ENCODE measurements at places on chromosomes 6 and 20.

DNA sequence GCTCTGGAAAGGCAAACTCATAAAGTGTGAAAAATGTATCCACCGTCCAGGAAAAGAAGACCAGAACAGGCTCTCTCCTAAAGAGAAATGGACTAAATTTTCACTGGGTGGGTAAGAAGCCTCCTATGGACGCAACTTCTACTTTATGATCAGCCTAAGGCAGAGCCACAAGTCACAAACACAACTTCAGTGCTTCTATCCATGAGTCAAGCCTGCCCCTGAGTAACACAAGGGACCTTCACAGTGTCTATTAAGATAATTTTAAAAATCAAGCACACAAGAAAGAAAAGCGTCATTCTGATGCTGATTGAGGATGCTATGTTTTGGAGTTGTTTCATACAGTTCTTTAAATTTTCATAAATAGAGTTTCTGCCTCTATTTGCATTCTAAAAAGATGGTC is 601.7 kb upstream of the ARID1B start:
- DNase-seq = no peak

DNA sequence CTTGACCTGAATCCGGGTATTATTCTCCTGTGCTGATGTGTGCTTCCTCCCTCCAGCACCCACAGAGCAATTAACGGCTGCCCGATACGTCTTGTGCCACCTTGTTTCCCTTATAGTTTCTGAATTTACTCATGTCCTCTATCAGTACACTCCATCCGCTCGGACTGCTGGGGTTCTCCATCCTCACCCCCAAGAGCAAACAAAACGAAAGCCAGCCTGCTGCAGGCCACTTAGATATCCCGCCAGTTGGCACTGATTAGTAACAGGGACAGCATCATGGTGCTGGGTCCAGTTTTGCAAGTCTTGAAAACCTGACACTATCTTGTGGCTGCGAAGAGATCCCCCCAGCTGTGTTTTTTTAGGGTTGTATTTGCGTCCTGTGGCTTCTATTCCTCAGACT is 71.8 kb downstream of the SSR1 start:
- no peak for DNase-seq

DNA sequence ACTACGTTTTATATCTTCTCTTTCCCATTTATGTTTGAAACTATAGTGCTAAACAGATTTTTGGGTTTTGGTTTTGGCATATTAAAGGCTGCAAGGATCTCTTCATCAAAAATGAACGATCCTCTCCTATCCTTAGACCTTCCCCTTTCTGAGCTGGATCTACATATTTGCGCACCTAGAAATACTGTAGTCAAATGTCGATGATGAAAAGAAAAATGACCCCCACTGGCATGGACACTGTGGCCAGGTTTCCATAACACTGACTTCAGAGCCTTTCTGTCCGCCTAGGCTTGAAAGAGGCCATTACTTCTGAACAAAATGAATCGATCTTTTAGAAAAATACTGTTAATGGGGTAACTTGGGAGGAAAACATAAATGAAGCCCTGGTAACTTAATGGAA is 5.8 kb downstream of the FLRT3 start:
- DNase-seq = no peak

GRCh38 chr20:31922181-31922580 is 29.7 kb downstream of the PDRG1 start:
- no peak for DNase-seq

- DNase-seq = no peak
Measured at GRCh38 chr20:18414140-18414539, 52.7 kb downstream of the DZANK1 start.

DNA sequence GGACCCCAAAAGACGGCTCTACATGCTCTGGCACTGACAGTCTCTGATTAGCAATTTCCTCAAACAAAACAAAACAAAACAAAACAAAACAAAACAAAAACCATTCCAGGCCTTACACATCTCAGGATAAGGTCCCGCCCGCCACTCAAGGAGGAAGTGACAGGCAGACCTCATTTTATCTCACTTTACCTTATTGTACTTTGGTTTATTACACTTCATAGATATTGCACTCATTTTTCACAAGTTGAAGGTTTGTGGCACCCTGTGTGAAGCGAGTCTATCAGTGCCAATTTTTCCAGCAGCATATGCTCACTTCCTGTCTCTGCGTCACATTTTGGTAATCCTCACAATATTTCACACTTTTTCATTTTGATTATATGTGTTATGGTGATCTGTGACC is 15.2 kb downstream of the ZBP1 start:
- no peak for DNase-seq

DNA sequence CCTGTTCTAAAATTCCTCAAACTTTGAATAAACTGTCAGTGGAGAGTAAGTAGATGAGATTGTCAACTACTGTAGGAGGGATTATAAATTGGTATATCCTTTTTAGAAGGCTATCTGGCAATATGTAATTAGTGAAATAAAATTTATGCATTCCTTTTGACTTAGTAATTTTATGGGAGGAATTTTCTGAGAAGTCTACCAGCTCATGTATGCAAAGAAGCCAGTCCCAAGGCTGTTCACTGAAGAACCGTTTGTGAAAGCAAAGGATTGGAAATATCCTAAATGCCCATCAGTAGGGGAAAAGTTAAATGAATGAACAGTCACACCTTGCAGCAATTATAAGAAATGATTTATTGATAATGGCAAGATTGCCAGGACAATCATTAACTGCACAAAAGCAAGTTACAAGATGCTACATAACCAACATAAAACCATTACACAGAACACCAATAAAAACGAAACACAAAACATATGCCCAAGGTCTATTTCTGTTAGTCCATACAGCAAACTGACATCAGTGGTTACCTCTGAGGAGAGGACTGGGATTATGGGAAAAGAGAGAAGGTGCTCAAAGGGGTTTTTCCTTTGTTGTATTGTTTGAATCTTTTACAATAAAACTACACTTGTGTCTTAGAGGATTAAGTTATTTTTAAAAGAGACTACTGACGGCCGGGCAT is 4.6 kb upstream of the DSTN start:
- no peak for DNase-seq

- no peak for DNase-seq
Measured at GRCh38 chr6:32123681-32124080, 4.4 kb downstream of the ATF6B start.

DNA sequence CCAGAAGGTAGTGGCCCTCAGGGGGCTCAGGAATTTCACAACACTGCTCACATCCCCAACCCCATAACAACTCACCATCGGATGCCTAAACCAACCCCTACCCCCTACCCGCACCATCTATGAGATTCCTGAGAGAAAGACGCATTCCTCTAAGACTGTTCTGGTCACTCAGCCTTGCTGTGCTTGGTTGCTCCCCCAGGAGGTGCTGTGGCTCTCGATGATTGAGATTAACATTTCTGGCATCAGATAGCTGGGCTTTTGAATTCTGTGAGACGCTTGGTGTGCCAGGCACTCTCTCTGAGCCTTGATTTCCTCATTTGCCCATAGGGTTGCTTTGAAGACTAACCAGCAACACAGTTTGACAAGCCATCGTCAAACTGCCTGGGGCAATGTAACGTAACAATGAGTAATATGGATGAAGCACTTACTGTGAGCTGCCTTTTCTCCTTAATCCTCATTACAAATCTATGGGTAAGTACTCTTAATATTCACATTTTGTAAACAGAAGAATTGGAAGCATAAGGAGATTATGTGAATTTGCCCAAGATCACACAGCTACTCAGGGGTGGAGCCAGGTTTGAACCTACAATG is 978 bp downstream of the WFDC6 start:
- DNase-seq = no peak

GRCh38 chr20:60095456-60095855 is 137.2 kb downstream of the CDH26 start:
- DNase-seq = no peak

DNA sequence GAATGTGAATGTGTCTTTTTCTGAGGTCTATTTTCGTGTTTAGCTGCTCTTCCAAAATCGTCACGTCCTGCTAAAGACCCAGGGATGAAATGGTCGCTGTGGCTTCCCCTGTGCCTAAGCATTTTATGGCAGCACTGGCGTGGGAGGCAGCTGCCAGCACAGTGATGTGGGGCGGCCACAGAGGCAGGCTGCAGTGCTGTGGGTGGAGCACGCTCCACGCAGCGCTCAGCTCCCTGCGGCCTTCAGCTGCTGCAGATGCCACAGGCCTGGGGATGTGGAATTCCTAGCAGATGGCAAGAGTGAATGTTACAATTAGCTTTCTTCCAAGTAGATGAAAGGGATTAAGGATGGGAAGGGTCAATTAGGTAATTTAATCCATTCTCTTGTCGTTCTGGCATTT is 242.6 kb downstream of the SMOC2 start:
- DNase-seq = no peak

DNA sequence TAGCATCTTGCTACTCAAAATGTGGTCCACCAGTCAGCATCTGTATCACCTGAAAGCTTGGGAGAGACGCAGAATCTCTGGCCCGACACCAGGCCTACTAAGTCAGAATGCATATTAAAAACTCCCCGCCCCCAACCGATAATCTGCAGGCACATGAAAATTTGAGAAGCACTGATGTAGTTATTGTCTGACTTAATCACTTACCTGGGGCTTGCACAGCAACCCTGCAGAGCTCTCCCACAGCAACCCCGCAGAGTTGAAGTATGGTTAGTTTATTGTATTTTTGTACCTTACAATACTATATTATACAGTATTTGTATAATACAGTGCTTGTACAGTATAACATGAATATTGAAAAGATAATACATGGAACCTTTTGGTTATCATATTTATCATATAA is 53.7 kb downstream of the KLHL31 start:
- no peak for DNase-seq

DNA sequence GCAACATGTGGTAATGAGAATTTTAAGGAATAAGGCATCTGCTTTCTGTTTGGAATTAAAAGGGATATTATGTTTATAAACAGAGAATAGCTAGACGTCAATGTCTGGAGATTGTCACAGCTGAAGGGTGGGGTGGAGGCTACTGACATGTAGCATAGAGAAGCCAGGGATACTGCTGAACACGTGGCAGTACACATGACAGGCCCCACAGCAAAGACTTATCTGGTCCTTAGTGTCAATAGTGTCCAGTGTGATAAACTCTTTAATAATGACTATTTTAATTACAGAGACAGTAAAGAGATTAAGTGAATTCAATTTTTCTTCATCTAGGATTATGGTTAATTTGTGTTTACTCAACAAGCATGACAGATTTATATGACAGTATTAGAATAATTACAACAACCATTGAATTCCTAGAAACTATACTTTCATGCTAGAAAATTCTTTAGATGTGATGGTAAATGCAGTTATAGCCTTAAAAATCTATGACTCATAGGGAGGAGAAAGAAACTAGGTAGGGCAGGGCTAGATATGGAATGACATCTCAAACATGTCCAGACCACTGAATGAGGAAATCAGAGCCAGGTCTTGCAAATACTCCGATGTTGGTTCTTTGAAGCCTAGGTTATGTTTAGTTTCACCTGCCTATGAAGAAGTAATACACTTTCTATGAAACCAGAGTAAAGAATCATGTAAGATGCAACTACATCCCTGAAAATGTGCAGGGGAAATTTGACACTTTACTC is 399.5 kb downstream of the PHF3 start:
- DNase-seq = no peak

DNA sequence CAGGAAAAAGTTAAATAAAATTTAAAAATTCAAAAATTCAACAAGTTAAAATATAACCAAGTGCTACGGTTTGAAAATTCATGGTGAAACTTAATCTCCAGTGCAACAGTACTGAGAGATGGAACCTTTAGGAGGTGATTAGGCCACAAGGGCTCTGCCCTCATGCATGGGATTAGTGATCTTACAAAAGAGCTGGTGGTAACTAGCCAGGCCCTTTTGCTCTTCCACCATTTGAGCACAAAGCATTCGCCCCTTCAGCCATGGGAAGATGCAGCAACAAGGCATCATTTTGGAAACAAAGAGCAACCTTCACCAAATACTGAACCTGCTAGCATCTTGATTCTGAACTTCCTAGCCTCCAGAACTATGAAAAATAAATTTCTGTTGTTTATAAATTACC is 80.9 kb downstream of the RNGTT start:
- DNase-seq = no peak

GRCh38 chr20:8489094-8489883 is 357.2 kb downstream of the PLCB1 start:
- DNase-seq = no peak

DNA sequence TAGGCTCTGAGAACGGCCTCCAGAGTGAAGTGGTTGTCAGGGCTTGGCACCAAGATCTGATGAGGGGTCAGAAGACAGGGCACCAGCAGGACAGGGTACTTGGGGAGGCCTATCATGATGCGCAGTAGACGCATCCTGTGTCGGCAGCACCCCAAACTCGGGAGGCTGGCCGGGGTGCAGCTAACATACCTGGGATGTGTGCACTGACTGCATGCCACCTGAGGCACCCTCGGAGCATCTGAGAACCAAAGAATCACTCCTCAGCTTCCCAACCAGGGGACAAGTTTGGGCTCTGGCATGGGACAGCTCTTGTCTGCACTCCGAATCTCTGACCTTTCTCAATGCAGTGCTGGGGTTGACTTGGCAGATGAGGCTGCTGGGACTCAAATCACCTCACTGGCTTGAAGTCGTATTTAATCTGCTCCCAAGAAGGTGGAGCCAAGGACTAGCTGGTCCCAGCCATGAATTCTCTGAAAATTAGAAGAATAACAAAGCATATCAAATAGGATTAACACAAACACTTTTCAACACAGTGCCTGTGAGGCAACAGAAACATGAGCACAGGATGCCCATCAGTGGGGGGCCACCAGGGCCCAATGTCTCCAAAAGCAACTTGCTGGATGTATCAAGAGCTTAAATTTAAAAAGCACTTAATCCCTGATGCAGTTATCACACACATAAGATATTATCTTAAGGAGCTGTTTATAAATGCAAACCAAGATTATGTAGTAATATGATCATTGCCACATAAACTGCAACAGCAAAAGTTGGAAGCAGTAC is 348.8 kb downstream of the PREX1 start:
- DNase-seq = no peak

DNA sequence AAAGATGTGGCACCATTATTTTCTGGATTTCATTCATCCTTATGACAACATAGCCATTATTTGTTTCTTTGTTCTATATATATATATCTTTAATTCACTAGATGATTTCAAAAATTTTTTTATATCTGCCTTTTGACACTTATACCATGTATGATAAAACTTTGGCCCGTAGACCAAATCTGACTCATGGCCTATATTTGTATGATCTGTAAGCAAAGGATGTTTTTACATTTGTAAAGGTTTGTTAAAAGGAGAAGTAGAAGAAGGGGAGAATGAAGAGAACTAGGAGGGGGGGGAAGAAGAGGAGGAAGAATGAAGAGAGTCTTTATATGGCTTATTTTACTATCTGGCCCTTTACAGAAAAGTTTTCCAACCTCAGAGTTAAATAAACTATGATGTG is 279.7 kb downstream of the LAMA2 start:
- DNase-seq = no peak

- DNase-seq = no peak
Measured at GRCh38 chr20:41308290-41308711, 9.2 kb downstream of the ZHX3 start.

GRCh38 chr6:131911951-131912350 is 39.2 kb downstream of the CCN2 start:
- no peak for DNase-seq

- no peak for DNase-seq
Measured at GRCh38 chr6:48826901-48827701, 636.0 kb downstream of the MMUT start.

GRCh38 chr20:23356203-23356602 is 5.6 kb downstream of the NXT1 start:
- DNase-seq = no peak

- no peak for DNase-seq
Measured at GRCh38 chr6:134451529-134451928, 133.6 kb upstream of the SGK1 start.

- DNase-seq = no peak
Measured at GRCh38 chr6:27295301-27296079, 16.6 kb downstream of the POM121L2 start.

Measured in brain pericyte (primary cell).